HFFc6 (cell line): ENCODE measurements at places on chromosomes 6 and 20.

GRCh38 chr6:149216459-149216858 lies 101.1 kb upstream of the TAB2 start:
- peaks cover 4% of the 10 kb centered on the region for H3K4me1 ChIP-seq
- no peak overlapping the region for H3K4me3 ChIP-seq
- H3K36me3 ChIP-seq, result no peaks in the 10 kb centered on the region
- no peak for DNase-seq

GRCh38 chr6:20433321-20433720 lies 31.6 kb downstream of the E2F3 start:
- H3K27me3 ChIP-seq, result no peaks in the 10 kb centered on the region
- peaks cover 4% of the 10 kb centered on the region for H3K4me1 ChIP-seq
- no peak overlapping the region for H3K27ac ChIP-seq
- no peak for DNase-seq
- H3K36me3 ChIP-seq, result peaks cover 36% of the 10 kb centered on the region

DNA sequence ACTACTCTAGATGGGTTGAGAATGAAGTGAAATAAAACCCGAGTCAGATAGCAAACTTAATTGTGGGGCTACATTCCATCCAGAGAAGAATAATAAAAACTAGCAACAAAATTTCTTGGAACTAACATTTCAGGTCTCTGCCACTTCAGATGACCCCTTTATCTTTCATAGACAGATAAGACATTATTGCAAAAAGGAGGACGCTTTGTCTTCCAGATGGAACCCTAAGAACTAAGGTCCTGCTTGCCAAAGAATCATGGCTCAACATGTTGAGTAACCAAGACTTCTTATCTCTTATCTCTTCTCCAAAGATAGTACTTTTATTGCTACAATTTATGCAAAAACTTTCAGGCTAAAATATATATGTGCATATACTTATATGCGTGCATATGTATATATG lies 221.1 kb upstream of the PREP start:
- no peak overlapping the region for H3K4me3 ChIP-seq
- H3K4me1 ChIP-seq, result no peaks in the 10 kb centered on the region
- no peak overlapping the region for H3K27ac ChIP-seq
- no peaks in the 10 kb centered on the region for H3K27me3 ChIP-seq
- DNase-seq, result no peak

- no peak for DNase-seq
- no peak overlapping the region for H3K27ac ChIP-seq
- H3K27me3 ChIP-seq, result no peaks in the 10 kb centered on the region
- peaks cover 20% of the 10 kb centered on the region for H3K4me1 ChIP-seq
Observed at GRCh38 chr6:129046526-129046925, 163.6 kb downstream of the LAMA2 start.

GRCh38 chr6:24867104-24867703 lies 68.5 kb upstream of the ARMH2 start:
- DNase-seq, result no peak
- peaks cover 8% of the 10 kb centered on the region; the same call in 1 of the 2 replicates for H3K36me3 ChIP-seq
- H3K27ac ChIP-seq, result no peak overlapping the region
- no peak overlapping the region for H3K4me3 ChIP-seq
- H3K27me3 ChIP-seq, result no peaks in the 10 kb centered on the region; the same call in 1 of the 2 replicates

DNA sequence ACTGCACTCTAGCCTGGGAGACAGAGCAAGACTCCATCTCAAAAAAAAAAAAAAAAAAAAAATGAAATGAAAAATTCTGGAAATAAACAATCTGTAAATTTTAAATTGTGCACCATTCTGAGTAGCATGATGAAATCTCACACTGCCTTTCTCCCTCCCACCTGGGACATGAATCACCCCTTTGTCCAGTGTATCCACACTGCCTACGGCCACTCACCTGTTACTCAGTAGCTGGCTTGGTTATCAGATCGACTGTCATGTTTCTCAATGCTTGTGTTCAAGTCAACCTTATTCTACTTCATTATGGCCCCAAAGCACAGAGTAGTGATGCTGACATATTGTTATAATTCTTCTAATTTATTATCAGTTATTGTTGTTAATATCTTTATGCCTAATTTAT lies 58.7 kb upstream of the MTHFD1L start:
- no peaks in the 10 kb centered on the region for H3K36me3 ChIP-seq
- no peak overlapping the region for H3K27ac ChIP-seq
- no peak overlapping the region for H3K4me3 ChIP-seq
- no peaks in the 10 kb centered on the region for H3K4me1 ChIP-seq
- DNase-seq, result no peak
- H3K27me3 ChIP-seq, result peaks cover 8% of the 10 kb centered on the region

DNA sequence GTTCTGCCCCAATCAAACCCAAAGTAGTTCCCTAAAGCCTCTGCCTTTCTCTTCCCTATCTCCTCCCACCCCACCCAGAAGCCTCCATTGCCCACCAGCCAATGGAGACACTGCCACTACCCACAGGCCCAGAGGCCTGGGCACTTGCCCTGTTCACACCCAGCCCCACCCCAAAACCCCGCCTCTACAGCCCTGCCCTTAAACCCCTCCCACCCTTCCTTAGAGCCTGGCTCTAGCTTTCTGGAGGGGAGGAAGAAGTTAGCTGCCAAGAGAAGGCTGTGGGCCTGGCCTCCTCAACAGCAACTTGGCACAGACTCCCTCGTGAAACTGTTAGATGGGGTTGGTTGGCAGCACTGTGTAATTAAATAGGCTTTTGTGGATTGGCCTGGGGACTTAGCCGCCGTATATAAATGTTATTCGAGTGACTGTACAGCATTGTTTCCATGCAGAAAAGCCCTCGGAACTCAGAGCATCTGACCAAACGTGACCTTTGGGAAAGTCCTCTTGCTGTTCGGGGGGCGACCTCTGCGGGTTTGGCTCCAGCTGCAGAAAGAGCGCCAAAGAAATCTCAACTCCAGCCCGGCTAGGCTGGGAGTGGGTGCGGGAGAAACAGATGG lies 31.4 kb downstream of the COL11A2 start:
- peaks cover 21% of the 10 kb centered on the region for H3K4me1 ChIP-seq
- no peaks in the 10 kb centered on the region for H3K36me3 ChIP-seq
- peak overlapping the region; percentile 83 for H3K4me3 ChIP-seq
- peak overlapping the region; percentile 64 for H3K27ac ChIP-seq

DNA sequence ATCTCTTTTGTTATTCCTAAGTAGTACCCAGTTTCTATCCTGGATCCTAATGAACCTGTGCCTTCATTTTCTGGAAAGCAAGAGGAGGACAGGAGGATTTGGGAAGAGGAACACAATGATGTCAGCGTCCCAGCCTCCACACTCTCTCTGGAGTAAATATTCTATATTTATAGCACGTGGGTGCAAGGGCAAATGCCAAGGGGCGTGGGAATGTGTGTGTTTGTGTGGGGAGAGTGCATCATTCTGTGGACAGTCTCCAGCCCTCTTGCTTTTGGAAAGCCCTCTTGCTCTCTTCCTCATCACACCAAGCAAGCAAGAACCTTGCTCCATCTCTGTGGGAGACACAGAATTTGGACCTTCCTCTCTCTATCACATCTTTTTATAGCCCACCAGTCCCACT lies 103.2 kb upstream of the EMILIN3 start:
- no peak for DNase-seq
- peaks cover 32% of the 10 kb centered on the region for H3K36me3 ChIP-seq
- H3K27ac ChIP-seq, result no peak overlapping the region
- no peak overlapping the region for H3K4me3 ChIP-seq
